ENCODE measurements at places on chromosomes 2 and 18.

- DNase-seq, result no peak
Observed at GRCh38 chr18:6624661-6625311, 104.7 kb upstream of the ARHGAP28 start.

- no peak for DNase-seq
Observed at GRCh38 chr2:27489118-27489497, 435 bp downstream of the IFT172 start.

DNA sequence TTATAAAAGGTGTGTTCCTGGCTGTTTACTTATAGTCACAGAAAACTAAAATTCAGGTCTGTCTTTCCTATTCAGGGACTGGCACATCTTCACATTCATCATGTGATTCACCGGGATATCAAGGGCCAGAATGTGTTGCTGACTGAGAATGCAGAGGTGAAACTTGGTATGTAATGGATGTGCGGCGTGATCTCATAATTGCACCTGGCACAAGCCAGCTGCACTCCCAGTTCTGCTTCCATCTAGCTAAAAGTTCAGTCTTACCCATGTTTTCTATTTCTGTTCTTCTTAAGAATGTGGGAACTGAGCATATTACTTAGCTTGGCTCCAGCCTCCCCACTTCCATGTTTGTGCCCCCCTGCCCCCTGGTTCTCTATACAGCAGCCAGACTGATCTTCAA lies 131.9 kb downstream of the MAP4K4 start:
- DNase-seq, result no peak

DNA sequence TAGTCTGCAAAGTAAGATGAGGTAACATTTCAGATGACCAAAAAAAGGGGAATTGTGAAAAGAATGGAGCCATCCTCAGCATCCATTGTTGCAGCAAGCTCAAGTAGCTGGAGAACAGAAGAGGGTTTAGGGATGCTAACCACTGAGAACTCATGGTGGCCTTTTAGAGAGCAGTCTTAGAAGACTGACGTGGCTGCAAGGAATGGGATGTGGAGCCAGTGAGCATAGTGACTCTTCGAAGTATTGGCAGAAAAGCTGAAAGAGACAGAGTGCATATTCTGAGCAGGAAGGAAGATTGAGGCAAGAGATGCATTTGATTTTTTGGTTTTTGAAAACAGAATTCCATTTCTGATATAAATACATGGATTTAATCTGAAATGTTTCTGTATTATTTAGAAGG lies 151.2 kb downstream of the UBE2E3 start:
- no peak for DNase-seq

Measured in activated CD8-positive, alpha-beta memory T cell treated with anti-CD3 and anti-CD28 coated beads, Interleukin-2, amount 50 U/mL, for 4 hours (primary cell).